ENCODE measurements at places on chromosomes 5 and 9. TPM values are rescaled to one million over a fixed set of nuclear protein-coding genes. Genes with fewer than 3 reads are reported as not detected.

The SLC27A6 gene
- 1.0 TPM for polyA plus RNA-seq

The PTGR1 gene
- 189 TPM for polyA plus RNA-seq

The IFNA2 gene
- not detected for polyA plus RNA-seq

The SPATA31E1 gene
- polyA plus RNA-seq, result not detected

The PTGS1 gene
- polyA plus RNA-seq, result 5.6 TPM

The IL5 gene
- polyA plus RNA-seq, result 0.21 TPM

The DBH gene
- 0.60 TPM for polyA plus RNA-seq

The IL7R gene
- polyA plus RNA-seq, result 0.69 TPM

The GPRIN1 gene
- 1.6 TPM for polyA plus RNA-seq

The MTAP gene
- 38.5 TPM for polyA plus RNA-seq

The BTNL8 gene
- 0.71 TPM for polyA plus RNA-seq

The FBXW2 gene
- 45.7 TPM for polyA plus RNA-seq

The TPPP gene
- 3.0 TPM for polyA plus RNA-seq

The PSAT1 gene
- polyA plus RNA-seq, result 70.5 TPM

The PCDHGA1 gene
- 0.87 TPM for polyA plus RNA-seq

The MLANA gene
- polyA plus RNA-seq, result 1.4 TPM

The KLF4 gene
- polyA plus RNA-seq, result 11.0 TPM

The NUDT12 gene
- polyA plus RNA-seq, result 38.7 TPM

The SEMA6A gene
- 51.3 TPM for polyA plus RNA-seq

The PROB1 gene
- 1.7 TPM for polyA plus RNA-seq

The ADGRD2 gene
- polyA plus RNA-seq, result not detected

The FBP2 gene
- not detected for polyA plus RNA-seq

The PCDHAC2 gene
- 0.45 TPM for polyA plus RNA-seq

The NR4A3 gene
- 1.3 TPM for polyA plus RNA-seq

The SLC26A2 gene
- 21.2 TPM for polyA plus RNA-seq

The CDC20B gene
- 0.65 TPM for polyA plus RNA-seq

The SPINK6 gene
- polyA plus RNA-seq, result not detected

The CD274 gene
- polyA plus RNA-seq, result 1.5 TPM

The SNCAIP gene
- polyA plus RNA-seq, result 19.9 TPM

The CCNI2 gene
- polyA plus RNA-seq, result 3.1 TPM

The PFN3 gene
- polyA plus RNA-seq, result 0.50 TPM

The IFNA6 gene
- polyA plus RNA-seq, result not detected

The GFI1B gene
- 0.67 TPM for polyA plus RNA-seq

The NTNG2 gene
- polyA plus RNA-seq, result 0.25 TPM

The RBM27 gene
- polyA plus RNA-seq, result 33.2 TPM

The DRD1 gene
- 0.04 TPM for polyA plus RNA-seq

The ACOT12 gene
- polyA plus RNA-seq, result 0.43 TPM

The SLC6A19 gene
- polyA plus RNA-seq, result 66.0 TPM

The ORM2 gene
- not detected for polyA plus RNA-seq

The COX7C gene
- 1,015 TPM for polyA plus RNA-seq

The AMBP gene
- 1.2 TPM for polyA plus RNA-seq

The ECSCR gene
- 27.8 TPM for polyA plus RNA-seq

The SOHLH1 gene
- polyA plus RNA-seq, result not detected

The CARD6 gene
- 2.5 TPM for polyA plus RNA-seq

The PCDHGA4 gene
- 3.1 TPM for polyA plus RNA-seq

The TXN gene
- 235 TPM for polyA plus RNA-seq

The RANBP3L gene
- 10.7 TPM for polyA plus RNA-seq

The NPDC1 gene
- 27.3 TPM for polyA plus RNA-seq

The PCDHB4 gene
- polyA plus RNA-seq, result 1.5 TPM

All from right renal pelvis (tissue), 4 donors.